CD4-positive, alpha-beta T cell treated with Interleukin-12 subunit alpha and Interleukin-12 subunit beta, for 1 hour (primary cell): ENCODE measurements at places on chromosomes 6 and 20.

DNA sequence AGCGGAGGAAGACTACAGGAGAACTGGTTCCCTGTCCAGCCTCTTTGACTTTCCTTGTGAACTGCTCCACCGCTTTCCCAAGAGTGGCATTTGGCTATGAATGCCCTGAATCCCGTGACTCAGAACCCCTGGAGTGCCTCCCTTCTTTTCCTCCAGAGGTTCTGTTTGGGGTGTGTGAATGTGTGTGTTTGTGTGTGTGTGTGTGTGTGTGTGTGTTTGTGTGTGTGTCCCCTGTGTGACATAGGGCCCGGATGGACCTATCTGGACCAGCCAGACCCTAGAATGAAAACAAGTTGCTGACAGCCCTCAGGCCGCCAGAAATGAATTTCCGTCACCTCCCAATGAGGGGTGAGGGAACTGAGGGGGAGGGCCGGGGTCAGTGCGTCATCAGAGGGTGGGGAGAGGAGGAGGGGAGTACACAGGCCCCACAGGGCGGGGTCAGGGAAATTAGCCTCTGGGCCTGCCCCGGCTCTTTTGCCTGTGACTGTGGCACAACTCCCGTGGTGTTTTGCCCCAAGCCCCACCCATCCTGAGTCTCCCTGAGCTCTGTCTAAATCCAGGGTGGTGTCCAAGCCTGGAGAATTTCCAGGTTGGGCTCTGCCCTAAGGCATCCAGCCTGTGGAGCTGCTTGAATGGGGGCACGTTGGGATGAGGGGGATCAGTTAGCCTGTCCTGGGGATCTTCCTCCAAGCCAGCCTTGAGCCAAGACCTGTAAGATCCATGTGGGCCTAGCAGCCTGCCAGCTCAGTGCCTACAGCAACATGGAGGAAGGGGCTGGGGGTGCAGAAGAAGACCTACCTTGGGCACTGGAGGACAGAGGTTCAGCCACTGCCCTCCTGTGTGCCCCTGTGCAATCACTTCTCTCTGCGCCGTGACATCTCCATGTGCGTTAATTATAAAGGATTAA, 15.2 kb upstream of the MRPS18A start:
- DNase-seq: peak; percentile 17

DNA sequence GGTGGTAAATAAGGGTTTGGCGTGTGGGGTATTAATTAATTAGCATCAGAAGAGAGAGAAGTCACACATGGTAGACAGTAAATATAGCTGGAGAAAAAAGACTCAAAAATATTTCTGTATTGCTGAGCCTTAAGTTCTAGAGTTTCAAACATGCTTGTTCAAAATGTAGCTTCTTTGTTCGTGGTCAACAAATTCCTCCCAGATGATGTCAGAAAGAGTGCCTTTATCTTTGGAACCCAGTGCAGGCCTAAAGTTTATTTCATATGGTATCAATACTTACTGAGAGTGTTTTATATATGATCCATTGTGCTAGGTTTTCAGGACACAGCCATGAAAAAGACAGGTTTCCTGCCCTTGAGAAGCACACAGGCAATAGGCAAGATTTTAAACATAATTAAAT, 18.3 kb downstream of the MARCKS start:
- no peak for DNase-seq

GRCh38 chr6:170461556-170462365, 91.3 kb downstream of the PSMB1 start:
- DNase-seq: no peak

GRCh38 chr6:15796844-15797243, 134.0 kb upstream of the DTNBP1 start:
- no peak for DNase-seq
